ENCODE measurements at places on chromosomes 11 and 22. TPM values are rescaled to one million over a fixed set of nuclear protein-coding genes. Genes with fewer than 3 reads are reported as not detected.

DNA sequence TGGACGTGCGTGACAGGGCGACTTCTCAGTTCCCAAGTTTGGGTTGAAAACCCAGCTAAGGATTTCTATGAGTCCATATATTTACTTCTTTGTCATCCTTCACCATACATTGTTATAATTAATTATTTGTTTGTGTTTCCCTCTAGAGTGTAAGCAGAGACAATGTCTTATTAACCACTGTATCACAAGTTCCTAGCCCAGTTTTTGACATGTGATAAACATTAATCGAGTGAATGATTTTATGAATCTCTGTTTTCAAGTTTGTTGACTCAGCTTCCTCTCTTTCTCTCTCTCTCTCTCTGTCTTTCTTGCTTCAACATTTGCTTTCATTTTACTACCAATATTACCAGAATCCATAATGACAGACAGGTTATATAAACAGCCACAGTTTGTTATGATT is 1259.6 kb upstream of the TENM4 start:
- H3K4me3 ChIP-seq, result no peak overlapping the region
- H3K36me3 ChIP-seq, result no peaks in the 10 kb centered on the region
- H3K4me1 ChIP-seq, result no peaks in the 10 kb centered on the region
- DNase-seq, result no peak
- no peak overlapping the region for H3K27ac ChIP-seq

Gene MS4A6E
- total RNA-seq, result not detected

DNA sequence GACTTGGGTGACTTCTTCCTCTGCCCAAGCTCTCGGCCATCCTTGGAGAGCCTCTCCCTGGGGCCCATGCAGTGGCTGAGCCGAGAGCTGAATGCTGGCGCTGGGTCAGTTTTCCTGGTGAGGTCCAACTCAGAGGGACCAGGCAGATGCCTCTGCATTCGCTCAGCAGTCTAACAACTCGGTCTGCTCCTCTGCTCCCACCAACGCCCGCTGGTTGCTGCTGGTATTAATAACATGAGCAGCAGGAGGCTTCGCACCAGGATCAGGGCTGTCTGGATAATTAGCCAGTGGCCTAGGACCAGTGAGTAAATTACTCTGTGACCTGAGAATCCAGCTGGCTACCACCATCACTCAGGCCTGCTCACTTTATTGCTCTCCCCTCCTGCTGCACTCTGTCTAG is 77.7 kb upstream of the FAM181B start:
- H3K36me3 ChIP-seq, result no peaks in the 10 kb centered on the region
- no peak for DNase-seq
- H3K27ac ChIP-seq, result no peak overlapping the region
- no peak overlapping the region for H3K4me3 ChIP-seq
- no peaks in the 10 kb centered on the region for H3K4me1 ChIP-seq
- peaks cover 30% of the 10 kb centered on the region for H3K27me3 ChIP-seq

Gene KRTAP5-11
- total RNA-seq, result not detected

DNA sequence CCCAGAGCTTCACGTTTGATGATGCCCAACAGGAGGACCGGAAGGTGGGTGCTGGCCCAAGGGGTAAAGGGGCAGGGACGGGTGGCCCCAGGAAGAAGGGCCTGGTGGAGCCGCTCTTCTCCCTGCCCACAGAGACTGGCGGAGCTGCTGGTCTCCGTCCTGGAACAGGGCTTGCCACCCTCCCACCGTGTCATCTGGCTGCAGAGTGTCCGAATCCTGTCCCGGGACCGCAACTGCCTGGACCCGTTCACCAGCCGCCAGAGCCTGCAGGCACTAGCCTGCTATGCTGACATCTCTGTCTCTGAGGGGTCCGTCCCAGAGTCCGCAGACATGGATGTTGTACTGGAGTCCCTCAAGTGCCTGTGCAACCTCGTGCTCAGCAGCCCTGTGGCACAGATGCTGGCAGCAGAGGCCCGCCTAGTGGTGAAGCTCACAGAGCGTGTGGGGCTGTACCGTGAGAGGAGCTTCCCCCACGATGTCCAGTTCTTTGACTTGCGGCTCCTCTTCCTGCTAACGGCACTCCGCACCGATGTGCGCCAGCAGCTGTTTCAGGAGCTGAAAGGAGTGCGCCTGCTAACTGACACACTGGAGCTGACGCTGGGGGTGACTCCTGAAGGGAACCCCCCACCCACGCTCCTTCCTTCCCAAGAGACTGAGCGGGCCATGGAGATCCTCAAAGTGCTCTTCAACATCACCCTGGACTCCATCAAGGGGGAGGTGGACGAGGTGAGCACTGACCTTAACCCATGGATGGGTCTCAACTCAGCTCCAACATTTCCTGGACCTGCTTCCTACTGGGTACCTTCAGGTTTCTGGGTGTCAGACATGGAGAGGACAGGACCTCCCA is 2.0 kb downstream of the RIC8A start:
- peaks cover 16% of the 10 kb centered on the region for H3K4me1 ChIP-seq
- H3K4me3 ChIP-seq, result peak overlapping the region; percentile 98
- H3K27ac ChIP-seq, result peak overlapping the region; percentile 100
- no peak for DNase-seq
- peaks cover 69% of the 10 kb centered on the region for H3K36me3 ChIP-seq
- no peaks in the 10 kb centered on the region for H3K27me3 ChIP-seq

DNA sequence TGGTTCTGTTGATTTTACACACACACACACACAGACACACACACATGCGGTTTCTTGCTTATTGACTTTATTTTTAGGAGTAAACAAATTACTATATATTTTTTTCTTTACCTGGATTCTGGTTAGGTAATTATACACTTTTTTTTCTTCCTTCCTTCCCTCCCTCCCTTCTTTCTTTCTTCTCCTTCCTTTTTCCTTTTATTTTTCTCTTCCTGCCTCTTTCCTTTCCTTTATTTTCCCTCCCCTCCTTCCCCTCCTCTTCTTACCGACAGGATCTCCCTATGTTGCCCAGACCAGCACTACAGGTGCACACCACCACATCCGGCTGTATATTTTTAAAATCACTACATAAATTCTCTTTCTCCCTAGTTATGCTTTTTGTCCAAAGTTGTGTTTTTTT is 3.1 kb upstream of the SPDYC start:
- peaks cover 10% of the 10 kb centered on the region for H3K4me1 ChIP-seq
- H3K27me3 ChIP-seq, result peaks cover 3% of the 10 kb centered on the region
- no peak for DNase-seq
- H3K27ac ChIP-seq, result no peak overlapping the region
- H3K36me3 ChIP-seq, result no peaks in the 10 kb centered on the region

DNA sequence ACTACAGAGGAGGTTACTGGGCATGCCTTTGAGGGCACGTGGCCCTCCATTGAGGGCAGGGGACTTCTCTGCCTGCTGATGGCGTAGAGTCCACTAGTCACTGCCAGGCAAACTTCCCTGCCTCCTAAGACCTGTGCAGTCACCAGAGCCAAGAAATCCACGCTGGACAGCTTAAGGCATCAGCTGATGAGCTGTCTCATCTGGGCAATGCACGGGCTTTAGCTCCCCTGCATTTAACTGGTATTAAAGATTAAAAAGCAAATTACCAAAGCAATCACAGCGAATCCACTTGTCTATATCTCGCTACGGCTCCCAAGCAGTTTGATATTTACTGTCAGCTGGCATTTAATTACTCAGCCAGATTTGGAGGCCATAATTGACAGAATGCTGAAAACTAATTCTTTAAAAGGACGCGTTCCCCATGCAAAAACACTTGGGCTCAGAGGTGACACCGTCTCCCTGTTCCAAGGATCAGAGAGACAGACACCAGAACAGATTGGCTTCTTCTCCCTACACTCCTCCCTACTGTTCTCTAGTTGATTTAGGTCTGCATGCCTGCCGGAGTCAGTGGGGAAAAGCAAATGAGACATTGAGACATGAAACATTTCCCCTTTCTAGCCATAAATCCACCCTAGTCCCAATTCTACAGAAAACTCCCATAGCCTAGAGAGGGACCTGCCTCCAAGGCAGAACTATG is 68.5 kb downstream of the SPATA19 start:
- no peak overlapping the region for H3K27ac ChIP-seq
- no peak overlapping the region for H3K4me3 ChIP-seq
- DNase-seq, result peak; percentile 39
- peaks cover 1% of the 10 kb centered on the region for H3K27me3 ChIP-seq
- no peaks in the 10 kb centered on the region for H3K36me3 ChIP-seq

- H3K36me3 ChIP-seq, result no peaks in the 10 kb centered on the region
- no peaks in the 10 kb centered on the region for H3K4me1 ChIP-seq
- DNase-seq, result no peak
- peaks cover 2% of the 10 kb centered on the region for H3K27me3 ChIP-seq
- no peak overlapping the region for H3K27ac ChIP-seq
Measured at GRCh38 chr11:133277886-133278285, 254.4 kb downstream of the OPCML start.

DNA sequence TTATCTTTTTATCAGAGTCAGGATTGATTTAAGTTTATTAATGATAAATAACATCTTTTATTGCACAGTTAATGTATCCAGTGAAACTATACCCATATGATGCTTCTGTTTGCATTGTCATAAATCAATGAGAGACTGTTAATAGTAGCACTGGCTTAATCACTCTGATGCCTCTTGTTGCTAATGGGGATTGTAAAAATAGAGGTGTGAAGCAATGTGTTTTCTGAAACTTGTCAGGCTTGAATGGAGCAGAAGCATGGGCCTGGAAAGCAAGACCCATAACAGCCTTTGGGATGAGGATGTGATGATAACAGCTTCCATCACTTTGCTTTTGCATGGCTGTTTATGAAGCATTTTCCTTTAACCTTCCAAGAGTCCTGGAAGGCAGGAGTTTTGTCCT is 319.7 kb downstream of the DDX10 start:
- no peaks in the 10 kb centered on the region for H3K4me1 ChIP-seq
- no peaks in the 10 kb centered on the region for H3K36me3 ChIP-seq
- no peaks in the 10 kb centered on the region for H3K27me3 ChIP-seq
- no peak overlapping the region for H3K27ac ChIP-seq

DNA sequence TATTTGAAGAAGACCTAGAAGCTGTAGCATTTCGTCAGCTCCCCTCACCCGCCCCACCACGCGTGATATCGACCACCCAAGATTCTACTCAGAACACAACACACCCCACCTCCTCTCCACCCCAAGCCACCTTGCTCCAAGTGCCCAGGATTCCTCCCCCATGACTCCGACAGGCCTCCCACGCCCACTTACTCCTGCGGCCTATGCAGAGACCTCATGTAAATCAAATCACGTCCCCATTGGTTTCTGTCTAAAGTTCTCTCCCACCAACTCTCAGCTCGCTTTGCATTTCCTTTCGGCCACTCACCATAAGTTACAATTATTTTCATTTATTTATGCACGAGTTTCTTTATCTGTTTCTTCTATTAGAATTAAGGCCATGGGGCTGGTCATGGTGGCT is 11.0 kb downstream of the TMEM151A start:
- no peak for DNase-seq
- no peak overlapping the region for H3K27ac ChIP-seq
- no peaks in the 10 kb centered on the region for H3K36me3 ChIP-seq

GRCh38 chr11:82988936-82989627 is 82.6 kb downstream of the RAB30 start:
- H3K36me3 ChIP-seq, result peaks cover 28% of the 10 kb centered on the region
- H3K4me1 ChIP-seq, result peaks cover 5% of the 10 kb centered on the region
- no peaks in the 10 kb centered on the region for H3K27me3 ChIP-seq
- H3K27ac ChIP-seq, result no peak overlapping the region
- no peak overlapping the region for H3K4me3 ChIP-seq
- DNase-seq, result no peak
